Activated naive CD8-positive, alpha-beta T cell treated with anti-CD3 and anti-CD28 coated beads for 36 hours (primary cell): ENCODE measurements at places on chromosomes 16 and 17.
A peak's percentile ranks its signal among the peaks of the same experiment; 100 is the strongest.

- DNase-seq: no peak
Observed at GRCh38 chr16:72791786-72792185, 256.1 kb downstream of the ZFHX3 start.

- peak; percentile 48 for DNase-seq
Observed at GRCh38 chr17:8964801-8965393, 610 bp downstream of the PIK3R5 start.

DNA sequence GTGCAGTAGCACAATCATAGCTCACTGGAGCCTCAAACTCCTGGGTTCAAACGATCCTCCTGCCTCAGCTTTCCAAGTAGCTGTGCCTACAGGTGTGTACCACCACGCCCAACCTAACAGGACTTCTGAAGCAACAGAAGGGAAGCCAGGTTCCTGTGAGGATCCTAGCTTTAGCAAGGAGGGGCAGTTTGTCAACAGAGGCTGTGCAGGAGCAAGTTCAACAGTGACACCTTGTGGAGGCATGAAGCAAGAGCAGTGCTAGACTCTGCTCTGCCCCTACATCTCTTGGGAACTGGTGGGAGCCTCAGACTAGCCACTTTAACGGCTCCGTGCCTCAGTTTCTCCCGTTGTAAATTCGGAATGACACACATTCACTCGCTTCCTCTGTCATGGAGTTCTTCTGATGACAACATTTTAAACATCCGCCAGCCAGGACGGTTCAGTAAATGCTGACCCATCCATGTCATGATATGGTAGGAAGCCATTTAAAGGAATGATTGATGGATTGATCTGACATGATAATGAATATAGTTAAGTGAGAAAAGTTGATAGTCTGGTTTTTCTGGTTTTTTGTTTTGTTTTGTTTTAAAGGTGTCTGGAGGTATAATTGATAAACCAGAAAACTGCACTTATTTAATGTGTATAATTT lies 218.7 kb downstream of the MRTFB start:
- peak; percentile 37 for DNase-seq

- DNase-seq: no peak
Observed at GRCh38 chr17:50268743-50269275, 5.5 kb upstream of the TMEM92 start.

DNA sequence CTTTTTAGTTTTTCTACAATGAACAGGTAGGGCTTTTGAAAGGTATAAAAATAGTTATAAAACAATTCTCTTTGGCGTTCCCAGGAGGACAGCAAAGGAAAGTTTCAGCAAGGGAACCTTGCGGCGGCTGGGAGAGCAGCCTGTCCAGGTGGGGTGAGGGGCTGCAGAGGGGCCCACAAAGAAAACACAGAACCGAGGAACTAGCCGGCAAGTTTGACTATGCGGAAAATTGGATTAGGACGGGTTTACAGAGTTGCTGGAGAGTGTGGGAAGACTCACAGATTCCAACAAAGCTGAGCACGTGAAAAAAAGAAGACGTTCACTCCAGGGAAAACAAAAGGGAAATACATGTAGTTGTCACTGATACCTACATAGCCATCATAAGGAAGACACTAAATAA lies 40.2 kb upstream of the METTL16 start:
- DNase-seq: no peak

DNA sequence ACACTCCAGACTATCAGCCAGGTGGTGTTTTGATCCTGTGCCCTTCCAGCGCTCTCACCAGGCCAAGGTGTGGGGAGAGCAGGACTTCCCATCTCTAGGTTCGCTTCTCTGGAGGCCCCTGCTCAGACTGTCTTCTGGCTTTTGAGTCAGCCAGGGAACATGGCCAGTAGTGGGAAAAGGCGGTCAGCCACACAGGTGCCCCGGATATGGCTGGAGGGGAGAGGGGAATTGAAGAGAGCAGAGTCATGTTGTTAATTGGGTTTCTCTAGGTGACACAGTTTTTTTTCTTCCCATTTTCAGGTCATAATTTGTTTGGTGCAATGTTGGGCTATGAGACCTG lies 1.5 kb downstream of the MINK1 start:
- no peak for DNase-seq

- DNase-seq: no peak
Observed at GRCh38 chr16:55717326-55717725, 61.5 kb downstream of the SLC6A2 start.

DNA sequence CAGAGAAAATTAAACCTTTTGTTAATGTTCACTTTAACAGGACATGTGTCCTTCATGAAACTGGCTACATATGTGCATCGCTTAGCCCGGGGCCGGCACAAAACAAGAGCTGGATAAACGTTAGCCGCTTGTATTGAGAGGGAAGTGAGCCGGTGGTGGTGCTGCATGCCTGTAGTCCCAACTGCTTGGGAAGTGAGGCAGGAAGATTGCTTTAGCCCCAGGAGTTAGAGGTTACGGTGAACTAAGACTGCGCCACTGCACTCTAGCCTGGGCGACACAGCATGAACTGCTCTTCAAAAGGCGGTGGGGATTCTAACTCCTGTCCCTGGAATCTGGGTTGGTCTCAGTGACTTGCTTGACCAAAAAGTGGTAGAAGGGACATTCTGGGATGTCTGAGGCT lies 15.0 kb upstream of the SPHK1 start:
- no peak for DNase-seq

DNA sequence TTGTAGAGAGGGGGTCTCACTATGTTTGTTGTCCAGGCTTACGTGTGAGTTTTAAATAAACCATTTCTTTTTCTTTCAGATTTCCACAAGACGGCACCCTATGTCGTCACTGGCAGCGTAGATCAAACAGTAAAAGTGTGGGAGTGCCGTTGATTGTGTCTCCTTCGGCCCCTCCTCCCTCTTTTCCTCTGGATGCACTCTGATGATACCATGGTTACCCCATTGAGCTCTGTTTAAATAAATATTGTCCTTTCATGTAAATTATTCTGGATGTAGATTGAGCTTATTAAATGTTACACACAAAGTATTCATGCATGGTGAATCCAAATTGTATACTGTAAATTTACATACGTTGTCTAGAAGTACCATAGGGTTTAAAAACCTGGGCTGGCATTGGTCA lies 29.9 kb downstream of the CLUH start:
- no peak for DNase-seq

DNA sequence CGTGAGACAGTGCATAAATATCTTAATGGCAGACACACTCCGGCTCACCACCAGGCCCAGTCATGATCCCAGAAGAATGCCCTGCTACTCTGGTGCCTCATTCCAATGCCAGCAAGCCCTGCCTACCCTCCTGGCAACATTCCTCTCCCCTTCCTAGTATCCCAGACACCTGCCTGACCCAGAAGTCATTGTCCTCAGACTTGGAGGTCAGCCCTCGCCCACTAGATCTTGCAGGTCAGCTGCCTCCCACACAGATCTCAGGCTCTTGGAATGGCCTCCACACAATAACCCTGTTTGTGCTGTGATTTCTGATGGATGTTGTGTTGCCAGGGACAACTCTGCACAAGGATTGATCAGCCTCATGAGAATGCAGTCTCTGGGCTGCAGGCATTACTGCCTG lies 1.8 kb upstream of the TEX2 start:
- no peak for DNase-seq

DNA sequence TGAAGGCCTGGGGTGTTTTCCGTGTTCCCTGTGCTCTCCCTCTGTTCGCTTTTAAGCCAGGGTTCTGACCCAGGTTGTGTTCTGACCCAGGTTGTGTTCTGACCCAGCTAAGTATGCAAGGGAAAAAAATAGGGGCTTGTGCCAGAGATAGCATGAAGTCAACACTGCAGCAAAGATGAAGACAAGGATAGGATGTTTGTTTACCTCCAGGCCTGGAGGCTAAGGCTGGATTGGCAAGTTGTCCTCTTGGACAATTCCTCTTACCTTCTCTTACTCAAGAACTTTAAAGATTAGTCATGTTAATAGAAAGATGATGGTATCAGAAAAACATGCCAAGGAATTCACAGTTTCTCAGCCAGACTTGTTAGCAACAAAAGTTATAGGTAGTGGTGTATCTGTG lies 19.4 kb downstream of the LYRM9 start:
- DNase-seq: no peak

DNA sequence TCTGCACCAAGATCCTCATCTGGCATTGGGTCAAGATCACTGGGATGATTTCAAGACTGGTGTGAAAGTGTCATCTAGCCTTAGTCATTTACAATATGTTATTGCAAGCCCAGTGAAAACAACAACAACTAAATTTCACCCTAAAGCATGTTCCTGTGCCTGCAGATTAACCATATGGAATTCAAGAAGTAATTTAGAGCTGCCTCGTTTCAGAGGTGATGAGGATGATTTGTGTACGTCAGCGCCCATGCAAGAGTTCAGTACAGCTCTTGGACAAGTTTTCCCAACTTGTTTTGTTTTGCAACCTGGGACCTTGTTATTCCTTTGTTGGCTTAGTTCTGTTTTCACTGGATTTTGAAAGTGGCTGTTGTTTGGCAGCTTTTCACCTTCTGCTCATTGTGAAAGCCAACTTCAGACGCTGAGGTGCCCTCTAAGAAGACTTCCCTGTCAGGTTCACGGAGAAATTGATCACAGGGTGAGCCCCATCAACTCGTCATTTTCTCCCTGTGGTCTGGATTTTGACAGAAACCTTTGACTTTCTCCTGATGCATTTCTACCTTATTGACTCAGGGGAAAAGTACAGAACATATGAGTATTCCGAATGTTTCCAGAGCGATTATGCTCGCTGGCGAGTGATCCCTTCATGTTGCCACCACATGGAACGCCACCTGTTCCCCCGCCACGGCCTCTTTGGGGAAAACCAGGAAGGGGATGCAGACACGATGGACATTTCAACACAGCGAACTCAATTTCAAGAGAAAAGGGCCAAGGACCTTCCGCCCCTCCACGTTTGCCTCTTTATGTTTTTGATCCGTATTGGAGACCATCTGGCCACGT lies 85.6 kb downstream of the FOXL1 start:
- DNase-seq: no peak
